ENCODE measurements at places on chromosomes 3 and 15.

- DNase-seq = no peak
Measured at GRCh38 chr3:19994796-19995195, 17.3 kb downstream of the PP2D1 start.

GRCh38 chr3:179091113-179091512, 19.5 kb upstream of the ZMAT3 start:
- DNase-seq = no peak

DNA sequence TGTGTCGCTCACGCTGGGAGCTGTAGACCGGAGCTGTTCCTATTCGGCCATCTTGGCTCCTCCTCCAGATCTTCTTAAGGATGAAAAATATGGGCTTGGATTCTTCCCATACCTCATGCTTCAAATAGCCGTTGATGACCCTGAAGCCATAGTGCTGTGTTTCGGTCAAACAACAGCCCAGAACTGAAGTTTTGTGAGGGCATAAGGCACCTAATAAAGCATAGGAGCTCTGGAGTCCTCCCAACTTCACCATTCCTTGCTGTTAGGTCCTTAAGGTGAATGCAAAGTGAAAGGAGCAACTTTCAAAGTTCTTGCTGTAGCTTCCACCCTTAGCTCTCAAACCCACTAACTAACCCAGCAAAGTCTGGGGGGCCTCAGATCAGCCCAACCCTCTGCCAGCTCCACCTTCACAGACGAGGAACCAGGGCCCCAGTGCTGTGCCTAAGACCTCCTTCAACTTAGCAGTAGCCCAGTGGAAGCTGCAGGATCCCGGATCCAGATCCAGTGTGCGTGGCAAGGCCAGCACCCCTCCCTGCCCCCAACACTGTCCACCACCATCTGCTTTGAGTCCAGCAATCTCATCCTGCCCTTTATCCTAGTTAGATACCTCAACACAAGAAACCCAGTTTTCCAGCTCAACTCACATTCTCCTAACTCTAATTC, at the start of gene GRK7:
TSS of gene GRK7 (plus strand) at position 321 of the 663 bp plus-strand sequence. CDS start 14,877 bp downstream, outside the sequence.
- DNase-seq = no peak

DNA sequence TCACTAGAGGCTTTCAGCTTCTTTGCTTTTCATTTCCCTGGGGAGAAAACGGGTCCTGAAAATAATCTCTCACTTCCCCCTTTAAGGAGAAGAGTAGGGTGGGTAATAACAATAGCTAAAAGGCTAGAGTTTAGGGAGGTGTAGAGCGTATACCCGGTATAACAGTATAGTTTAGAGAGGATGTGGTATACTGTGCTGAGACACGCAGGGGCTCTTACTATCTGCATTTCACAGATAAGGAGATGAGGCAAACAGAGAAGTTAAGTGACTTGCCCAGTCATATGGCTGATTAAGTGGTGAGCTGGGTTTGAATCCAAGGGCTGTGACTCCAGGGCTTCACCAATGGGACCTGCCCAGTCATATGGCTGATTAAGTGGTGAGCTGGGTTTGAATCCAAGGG, 15.0 kb upstream of the KCNMB3 start:
- no peak for DNase-seq

DNA sequence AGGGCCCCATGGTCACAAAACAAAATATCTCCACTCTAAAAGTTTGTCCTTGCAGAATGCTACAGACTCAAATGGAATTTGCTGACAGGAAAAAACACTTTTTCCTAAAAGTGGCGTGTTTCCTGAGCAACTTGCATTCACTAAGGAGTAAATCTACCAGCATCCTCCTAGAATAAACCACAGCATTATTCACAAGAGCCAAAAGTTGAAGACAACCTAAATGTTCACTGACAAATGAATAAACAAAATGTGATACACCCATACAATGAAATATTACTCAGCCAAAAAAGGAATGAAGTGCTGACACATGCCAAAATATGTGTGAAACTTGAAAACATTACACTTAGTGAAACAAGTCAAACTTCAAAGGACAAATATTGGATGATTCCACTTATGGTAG, 28.9 kb downstream of the ITGB5 start:
- no peak for DNase-seq

- DNase-seq = no peak
Measured at GRCh38 chr15:88932271-88932874, 19.2 kb upstream of the MFGE8 start.

DNA sequence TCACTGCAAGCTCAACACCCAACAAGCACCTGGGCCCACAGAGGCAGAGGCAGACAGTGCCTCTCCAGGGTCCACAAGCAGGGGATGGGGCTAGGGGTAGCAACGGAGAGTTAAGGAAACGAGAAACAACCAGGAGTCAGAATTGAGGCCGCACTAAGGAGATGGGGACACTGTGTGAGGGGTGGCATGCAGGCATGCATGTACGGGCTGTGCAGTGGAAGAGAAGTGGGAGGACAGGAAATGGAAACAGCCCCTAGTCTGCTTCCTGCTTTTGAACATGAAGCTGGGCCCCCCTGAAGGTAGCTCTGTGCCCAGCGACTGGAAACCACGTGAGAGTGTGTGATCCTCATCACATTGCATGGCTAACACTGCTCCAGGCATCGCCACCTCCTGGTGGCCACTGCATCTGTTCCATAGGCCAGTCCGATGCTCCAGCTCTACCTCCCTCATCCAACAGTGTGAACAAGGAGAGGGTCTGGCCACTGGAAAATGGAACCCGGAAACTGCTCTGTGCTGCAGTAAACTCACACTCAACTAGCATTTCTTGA, 44.0 kb downstream of the XXYLT1 start:
- no peak for DNase-seq

- DNase-seq = no peak
Measured at GRCh38 chr3:81249540-81250029, 511.9 kb downstream of the GBE1 start.

DNA sequence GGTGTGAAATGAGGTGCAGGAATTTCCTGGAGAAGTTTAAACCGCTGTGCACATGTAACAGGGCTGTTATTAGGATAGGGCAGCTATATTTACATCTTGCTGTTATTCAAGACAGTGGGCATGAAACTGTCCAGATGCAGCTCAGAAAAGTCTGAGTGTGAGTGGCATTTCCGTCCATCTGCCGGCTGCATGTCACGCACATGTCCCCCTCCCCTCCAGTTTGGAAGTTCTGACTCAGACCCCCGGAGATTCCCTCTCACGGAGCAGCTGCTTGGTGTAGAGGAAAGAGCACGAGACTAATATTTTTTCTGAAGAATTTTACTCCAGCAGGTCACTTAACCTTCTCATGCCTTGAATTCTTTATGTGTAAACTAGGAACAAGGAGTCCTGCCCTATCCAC, 69.8 kb downstream of the FEM1B start:
- DNase-seq = no peak

GRCh38 chr3:160005004-160005403, 16.4 kb downstream of the IL12A start:
- DNase-seq = no peak

- no peak for DNase-seq
Measured at GRCh38 chr3:175093748-175094147, 234.6 kb downstream of the NAALADL2 start.

- no peak for DNase-seq
Measured at GRCh38 chr3:180185650-180186049, 148.9 kb upstream of the PEX5L start.

- no peak for DNase-seq
Measured at GRCh38 chr3:46462511-46462910, 2.2 kb downstream of the LTF start.

DNA sequence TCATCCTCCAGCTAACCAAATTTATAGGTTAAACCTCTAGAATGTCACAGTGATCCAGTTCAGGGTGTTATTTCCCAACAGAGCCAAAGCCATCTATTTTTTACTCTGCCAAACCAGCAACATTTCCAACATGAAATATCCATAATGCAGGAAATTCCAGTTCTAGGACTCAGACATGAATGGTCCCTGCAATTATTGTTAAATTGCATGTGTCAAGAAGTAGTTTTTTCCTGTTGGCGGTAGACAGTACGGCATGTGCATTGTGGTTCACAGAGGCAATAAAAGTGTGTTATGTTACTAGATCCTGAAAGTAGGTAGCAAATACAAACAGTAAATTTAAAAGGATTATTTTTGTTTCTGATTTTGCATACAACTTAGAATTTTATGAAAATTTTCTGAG, 215.7 kb upstream of the THBS1 start:
- no peak for DNase-seq

DNA sequence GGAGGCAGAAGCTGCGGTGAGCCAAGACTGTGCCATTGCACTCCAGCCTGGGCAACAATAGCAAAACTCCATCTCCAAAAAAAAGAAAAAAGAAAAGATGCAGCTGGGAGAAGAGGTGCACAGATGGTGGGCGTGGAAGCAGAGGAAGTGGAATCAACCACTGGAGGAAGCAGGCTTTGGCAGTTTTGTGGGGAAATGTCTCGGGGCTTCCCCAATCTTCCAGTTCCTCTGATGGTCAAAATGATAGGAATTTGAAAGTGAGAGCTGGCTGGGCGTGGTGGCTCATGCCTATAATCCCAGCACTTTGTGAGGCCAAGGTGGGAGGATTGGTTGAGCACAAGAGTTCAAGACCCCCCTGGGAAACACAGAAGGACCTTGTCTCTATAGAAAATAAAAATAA, 48.1 kb upstream of the SMAD3 start:
- no peak for DNase-seq

DNA sequence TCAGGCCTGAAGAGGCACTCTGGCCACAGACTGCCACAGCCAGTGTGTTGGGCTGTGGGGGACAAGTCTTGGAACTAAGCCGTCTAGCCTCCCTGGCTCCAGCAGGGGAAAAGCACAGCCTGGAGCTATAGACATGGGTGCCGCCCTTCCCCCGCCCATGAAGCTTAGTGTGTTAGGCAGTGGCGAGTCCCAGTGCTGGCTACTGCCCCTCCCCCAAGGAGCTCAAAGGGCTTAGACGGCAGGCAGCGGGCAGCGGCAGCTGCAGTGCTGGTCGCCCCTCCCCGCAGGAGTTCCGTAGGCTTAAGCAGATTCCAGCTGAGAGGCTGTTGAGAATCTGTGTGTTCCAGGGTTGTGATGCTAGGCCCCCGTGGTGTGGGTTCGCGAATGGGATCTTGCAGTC, 135.8 kb upstream of the RORA start:
- peak; percentile 79 for DNase-seq

- no peak for DNase-seq
Measured at GRCh38 chr15:68235022-68235421, 5.5 kb upstream of the CLN6 start.

DNA sequence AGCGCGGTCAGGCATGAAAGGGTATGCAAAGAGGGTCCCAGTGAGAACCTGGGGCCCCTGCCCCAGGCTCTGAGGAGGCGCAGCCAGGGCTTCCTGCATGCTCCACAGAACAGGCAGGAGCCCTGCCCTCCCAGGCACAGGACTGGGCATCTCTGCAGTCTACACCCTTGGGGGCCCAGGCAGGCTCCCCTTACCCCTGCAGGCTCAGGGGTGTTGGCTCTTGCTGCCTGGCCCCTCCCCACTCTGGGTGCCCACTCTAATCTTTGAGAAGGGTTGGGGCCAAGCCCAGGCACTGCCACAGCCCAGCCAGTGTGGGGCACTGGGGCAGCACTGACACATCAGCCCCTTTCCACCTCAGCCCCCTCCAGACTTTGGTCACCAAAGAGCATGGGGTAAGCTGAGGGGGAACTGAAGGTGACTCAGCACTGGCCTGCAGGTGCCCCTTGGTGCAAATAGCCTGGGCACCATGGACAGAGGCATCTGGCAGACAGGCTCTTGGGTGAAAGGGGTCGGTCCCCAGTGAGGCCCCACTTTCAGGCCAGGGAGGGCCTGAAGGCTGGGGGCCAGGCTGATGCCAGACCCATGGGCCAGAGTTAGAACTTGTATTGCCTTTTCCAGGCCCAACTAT, 73.4 kb downstream of the NPAP1 start:
- DNase-seq = no peak

DNA sequence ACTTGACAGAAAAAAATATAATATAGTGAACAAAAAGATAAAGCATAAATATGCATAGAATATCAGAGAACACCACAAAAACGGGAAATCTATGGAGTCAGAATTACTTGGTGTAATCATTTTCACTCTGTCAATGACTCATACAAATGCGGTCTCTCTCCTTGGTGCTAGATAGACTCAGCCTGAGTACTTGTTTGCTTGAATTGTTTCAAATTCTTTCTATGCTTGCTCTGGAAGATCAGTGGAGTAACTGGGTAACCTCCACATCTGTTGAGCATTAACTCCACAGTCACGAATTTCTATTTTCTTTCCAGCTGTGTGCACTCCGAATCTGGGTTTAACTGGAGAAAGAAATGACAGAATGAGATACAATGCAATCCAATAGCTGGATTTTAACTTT, 760.4 kb downstream of the ZPLD1 start:
- no peak for DNase-seq

DNA sequence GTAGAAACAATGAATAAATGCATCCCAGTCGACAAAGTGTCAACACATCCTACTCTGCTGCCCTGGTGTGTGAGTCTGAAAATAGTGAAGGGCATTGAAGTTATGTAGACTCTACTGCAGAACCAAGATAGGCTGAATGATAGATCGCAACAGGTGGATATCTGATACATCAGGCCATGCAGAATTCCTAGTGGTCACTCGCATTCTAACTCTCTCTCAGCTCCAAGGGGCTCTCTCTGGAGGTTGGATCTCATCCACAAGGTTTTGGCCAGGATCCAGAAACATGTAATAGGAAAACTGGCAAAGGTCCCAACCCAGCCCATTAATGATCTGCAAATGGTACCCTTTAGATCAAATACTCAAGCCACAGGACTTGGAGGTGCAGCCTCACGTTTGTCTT, 514.1 kb downstream of the MAGI1 start:
- DNase-seq = no peak

DNA sequence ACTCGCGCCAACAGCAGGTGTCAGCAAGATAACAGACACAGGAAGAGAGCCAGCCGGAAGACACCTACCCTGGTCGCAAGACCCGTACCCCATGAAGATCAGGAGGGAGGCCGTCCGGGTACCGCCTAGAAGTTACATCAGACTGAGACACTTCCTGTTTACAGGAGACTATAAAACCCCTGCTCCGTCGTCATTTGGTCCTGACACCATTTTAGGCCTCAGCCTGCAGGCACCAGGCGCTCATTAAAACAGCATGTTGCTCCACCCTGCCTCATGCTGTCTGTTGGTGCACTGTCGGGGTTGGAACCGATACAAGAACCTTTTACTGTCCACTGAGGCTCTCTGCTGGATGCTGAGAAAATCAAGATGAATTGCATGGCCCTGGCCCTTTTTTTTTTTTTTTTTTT, 15.6 kb upstream of the PRTG start:
- DNase-seq = no peak

DNA sequence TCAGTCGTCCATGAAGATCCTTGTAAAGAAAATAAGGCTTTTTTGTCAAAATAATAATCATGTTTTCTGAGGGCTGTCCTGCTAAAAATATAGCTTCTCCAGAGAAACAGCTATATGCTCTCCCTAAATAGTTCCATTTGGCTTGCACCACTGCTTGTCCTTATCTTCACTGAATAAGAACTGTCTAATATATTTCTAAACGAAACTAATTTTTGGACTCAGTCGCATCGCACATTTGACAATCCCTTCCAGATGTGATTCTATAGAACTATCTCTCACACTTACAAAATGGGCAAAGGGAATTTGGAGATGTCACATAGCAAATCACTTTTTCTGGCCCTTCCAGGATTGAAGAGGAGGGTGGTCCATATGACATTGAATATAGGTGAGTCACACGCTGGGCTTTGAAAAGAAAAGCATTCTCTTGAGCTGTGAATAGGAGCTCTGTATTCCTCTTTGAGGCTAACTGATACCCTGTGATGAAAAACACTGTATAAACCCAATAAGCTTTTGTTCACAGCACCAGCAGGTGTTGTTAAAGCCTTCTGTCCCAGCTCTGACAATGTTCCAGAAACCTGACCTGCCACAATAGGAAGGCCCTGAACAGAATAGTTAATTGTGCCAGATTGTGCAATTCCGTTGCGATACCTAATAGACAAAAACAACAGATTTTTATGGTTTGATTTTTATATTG, 1144.2 kb downstream of the ROBO2 start:
- peak; percentile 90 for DNase-seq

Measured in NCI-H146 (cell line).